ENCODE measurements at places on chromosomes 1 and 21.

DNA sequence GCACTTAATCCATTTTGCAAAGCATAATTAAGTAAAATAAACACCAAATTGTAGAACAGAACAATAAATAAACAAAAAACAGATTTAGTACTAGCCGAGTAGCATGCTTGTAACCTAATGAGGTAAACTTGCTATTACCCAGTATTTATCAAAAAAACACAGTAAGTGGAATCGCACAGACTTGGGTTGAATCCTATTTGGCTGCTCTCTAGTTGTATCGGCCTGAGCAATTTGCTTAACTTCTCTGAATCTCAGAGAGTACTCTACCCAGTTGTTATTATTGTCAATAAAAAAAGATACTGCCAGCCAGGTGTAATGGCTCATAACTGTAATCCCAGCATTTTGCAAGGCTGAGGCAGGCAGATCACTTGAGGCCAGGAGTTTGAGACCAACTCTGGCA lies 664.3 kb downstream of the ADGRL2 start:
- DNase-seq: no peak

GRCh38 chr1:230861970-230862595 lies 6.2 kb downstream of the C1orf198 start:
- no peak for DNase-seq

- no peak for DNase-seq
Observed at GRCh38 chr1:169568497-169568896, 17.8 kb downstream of the F5 start.

GRCh38 chr1:219385787-219386427 lies 212.2 kb downstream of the LYPLAL1 start:
- DNase-seq: peak; percentile 7

DNA sequence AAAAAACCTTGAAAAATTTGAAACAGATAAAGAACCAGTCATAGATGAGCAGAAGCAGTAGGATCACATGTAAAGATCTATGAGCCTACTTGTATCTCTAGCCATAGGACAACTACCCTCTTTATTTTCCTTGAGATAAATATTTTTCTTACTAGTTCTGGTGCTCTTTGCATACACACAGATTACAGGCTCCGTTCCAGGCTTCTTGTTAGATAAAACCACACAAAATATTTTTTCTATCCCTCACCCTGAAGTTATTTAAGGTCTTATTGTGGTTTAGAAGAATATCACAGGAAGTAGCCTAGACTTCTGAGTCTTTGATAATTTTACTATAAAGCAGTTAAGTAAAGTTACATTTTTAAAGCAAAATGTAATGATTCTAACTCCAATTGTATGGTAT lies 512.2 kb downstream of the NEGR1 start:
- no peak for DNase-seq

- DNase-seq: no peak
Observed at GRCh38 chr1:118116909-118117308, 68.1 kb downstream of the SPAG17 start.

DNA sequence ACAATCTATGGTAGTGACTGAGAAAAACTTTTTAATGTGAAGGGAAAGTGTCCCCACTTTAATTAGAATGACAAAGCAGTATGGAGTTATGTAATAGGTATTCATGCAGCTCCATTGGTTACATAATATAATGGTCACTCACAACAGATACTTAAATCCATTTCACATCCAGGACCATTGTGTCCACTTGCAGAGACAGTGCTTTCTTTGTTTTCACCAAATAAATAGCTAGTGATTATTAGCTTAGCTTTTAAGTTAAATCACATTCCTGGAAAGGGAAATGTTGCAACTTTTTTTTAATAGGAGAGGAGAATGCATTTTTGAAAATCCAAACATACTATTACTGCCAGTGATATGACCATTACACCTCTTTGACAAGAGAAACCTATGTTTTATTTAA lies 22.9 kb downstream of the RGL1 start:
- DNase-seq: no peak

GRCh38 chr1:159207774-159208173 lies 3.1 kb downstream of the ACKR1 start:
- DNase-seq: no peak

GRCh38 chr1:66890621-66891020 lies 34.0 kb downstream of the DNAI4 start:
- no peak for DNase-seq

GRCh38 chr21:41653954-41654491 lies 112.8 kb downstream of the RIPK4 start:
- no peak for DNase-seq

- no peak for DNase-seq
Observed at GRCh38 chr1:240719953-240720700, 108.2 kb upstream of the GREM2 start.

DNA sequence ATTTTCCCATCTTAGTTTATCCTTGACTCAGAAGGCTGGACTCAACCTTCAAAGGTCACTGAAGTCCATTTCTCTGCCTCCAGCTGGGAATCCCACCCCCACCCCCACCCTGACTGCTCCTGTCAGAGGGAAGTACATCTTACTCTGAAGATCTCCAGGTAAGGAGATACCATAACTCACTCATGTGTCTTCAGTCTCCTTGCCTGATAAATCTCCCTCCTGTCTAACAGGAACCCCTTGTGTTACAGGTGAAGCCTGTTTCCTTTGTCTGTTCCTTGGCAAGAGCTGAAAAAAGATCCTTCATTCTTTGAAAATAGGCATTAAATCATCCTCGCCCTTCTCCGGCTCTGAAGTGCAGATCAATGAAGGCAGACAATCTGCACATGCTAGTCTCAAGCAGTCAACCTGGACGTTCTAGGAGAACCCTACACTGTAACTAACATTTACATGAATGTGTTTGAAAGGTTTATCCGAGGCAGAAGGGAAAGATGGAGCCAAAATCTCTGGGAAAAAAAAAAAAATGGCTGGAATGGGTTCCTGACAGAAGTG lies 250.6 kb downstream of the TM2D1 start:
- DNase-seq: no peak

DNA sequence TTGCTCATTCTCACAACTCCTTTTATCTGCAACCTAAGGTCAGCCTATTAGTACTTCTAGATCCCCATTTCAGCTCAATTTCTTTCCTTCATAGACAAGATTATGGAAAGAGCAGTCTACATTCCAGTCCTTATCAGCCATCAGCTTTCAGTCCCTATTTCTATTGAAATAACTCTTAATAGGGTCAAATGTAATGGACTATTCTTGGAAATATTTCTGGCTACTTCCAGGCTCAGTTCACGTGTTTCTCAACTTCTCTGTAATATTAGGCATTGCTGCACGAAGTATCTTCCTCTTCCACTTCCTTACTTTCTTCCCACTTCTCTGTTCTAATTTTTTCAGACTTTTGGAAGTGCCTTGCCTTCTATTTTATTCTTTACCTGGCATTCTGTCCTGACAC lies 232.9 kb upstream of the USP25 start:
- no peak for DNase-seq

- DNase-seq: no peak
Observed at GRCh38 chr1:226816576-226816975, 53.8 kb upstream of the PSEN2 start.

- DNase-seq: no peak
Observed at GRCh38 chr1:27403931-27404330, 11.5 kb downstream of the GPR3 start.

DNA sequence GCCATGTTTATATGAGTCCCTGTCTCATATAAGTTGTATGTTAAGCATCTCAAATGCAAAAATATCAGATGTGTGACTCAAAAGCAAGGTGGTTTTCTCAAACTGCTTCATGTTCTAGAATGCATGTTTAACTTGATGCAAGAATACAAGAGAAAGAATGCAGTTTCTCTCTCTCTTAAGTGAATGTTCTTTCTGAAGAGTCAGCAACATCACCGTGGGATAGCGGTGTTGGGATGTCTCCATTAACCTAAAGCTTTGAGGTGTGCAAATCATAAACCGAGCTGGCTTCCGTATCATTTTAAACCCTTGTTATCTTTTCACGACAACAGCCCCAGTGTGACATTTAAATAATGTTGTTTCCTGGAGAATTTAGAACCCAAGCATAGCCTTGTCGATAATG lies 48.4 kb upstream of the TARBP1 start:
- no peak for DNase-seq

DNA sequence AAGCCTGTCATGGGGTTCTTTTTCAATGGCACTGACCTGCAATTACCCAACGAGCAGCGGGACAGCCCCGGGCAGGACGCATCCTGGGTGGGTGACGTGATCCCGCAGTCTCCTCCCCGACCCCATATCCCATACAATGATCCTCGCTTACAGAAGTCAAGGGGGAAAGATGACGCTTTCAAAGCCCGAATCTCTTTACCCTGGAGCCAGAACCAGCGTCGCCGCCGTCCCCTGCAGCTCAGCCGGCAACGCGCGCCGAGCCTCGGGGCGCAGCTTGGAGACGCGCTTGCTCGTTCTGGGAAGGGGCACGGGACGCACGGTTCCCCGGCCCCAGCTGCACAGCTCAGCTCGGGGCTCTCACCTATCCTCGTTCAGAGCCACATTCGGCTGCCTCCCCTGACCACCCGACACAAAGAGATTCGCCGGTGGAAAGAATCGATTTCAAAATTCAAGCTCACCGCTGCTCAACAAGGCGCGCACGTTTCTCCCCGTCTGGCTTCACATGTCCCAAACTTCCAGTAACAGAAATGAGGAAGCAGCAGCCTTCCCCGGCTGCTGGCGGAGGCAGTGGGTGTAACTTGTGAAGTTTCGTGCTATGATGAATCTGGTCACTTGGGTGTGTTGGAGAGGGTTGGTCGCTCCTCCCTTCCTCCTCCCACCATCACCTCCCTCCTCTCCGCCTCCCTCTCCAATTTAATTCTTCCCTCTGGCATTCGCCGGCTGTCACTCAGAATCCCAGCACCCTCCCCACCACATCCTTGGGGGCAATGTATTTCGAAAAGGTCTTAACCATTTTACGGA lies at the start of gene TIAM1:
Gene TIAM1 (minus strand): TSS at position 582 of the 801 bp plus-strand sequence. CDS start 77,289 bp downstream, outside the sequence.
- DNase-seq: peak; percentile 20

DNA sequence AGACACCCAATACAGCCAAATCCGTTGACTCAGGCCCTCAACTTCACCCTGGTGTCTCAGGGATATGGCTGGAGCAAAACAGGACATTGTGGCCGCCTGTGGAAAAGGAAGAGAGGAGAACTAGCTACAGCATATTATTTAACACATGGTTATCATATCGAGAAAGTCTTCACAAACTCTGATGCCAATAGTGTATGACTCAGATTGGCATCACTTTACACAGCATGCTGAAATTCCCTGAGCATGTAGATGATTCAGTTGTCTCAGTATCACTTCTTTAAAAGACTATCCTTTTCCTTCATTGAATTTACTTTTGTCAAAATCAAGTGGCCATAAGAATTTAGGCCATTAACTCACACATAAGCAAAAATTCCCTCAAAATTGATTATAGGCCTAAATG lies 20.1 kb downstream of the HSD3B2 start:
- no peak for DNase-seq
